ENCODE measurements at places on chromosomes 2 and 18. TPM values are rescaled to one million over a fixed set of nuclear protein-coding genes. Genes with fewer than 3 reads are reported as not detected.

MC5R gene
- not detected for total RNA-seq

GRCh38 chr18:22552254-22552653 lies 134.5 kb upstream of the CTAGE1 start:
- no peak for DNase-seq

MCEE gene
- total RNA-seq, result 8.6 TPM

HOXD8 gene
- not detected for total RNA-seq

GRCh38 chr2:105541189-105542050 lies 142.6 kb upstream of the FHL2 start:
- DNase-seq, result no peak

- DNase-seq, result peak; percentile 73
Measured at GRCh38 chr2:183371545-183371944, 247.3 kb downstream of the NUP35 start.

GRCh38 chr2:205751569-205752031 lies 69.3 kb downstream of the NRP2 start:
- no peak for DNase-seq

DNA sequence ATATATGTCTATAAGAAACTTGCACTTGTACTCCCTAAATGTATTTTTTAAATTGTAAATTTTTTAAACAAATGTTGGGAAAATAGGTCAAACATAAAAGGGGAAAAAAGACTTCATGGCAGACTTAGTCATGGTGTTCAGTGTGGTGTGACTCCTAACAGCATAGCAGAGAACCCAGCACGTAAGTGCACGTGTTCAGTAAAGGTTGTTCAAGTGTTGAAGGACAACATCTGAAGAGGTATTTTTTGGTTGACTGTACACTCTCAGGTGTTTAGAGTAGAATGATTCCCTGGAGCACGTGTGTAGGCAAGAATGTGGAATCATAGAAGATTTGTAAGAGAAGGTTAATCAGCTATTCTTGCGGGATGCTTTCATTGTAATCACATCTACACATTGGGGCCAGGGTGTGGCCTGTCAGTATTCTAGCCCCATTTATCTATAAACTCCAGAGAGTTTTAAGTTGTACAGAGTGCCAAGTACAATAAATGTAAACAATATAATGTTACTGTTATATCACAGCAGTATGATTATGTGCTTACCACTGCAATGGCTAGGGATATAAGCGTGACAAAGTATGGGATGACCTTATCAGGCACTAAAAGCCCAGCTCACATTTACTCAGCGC lies 106.8 kb downstream of the CRIM1 start:
- DNase-seq, result no peak

DNA sequence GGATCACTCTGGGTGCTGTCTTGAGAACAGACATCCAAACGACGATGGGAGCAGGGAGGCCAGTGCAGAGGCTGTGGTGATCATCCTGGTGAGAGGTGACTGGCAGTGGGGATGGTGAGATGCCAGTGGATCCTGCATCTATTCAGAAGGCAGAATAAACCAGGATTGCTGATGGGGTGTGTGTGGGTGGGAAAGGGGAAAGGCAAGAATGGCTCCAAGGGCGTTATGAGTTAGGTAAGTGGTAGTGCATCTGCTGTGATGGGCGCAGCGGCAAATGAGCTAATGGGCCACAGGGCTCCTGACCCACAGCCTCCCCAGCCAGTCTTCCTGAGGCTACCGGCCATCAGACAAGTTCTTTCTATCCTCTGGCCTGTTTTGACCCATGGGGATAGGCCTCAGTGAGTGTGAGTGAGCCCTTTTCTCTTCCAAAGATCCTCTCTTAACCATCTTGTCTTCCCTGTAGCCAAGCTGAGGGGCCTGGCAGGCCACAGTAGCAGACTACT lies 29.6 kb downstream of the SERTAD2 start:
- no peak for DNase-seq

All from hematopoietic multipotent progenitor cell (in vitro differentiated cells).